Smooth muscle cell of the coronary artery (primary cell): ENCODE measurements at places on chromosomes 2 and 18. TPM values are rescaled to one million over a fixed set of nuclear protein-coding genes. Genes with fewer than 3 reads are reported as not detected.

Gene LAMA1
- 1.4 and 82.3 TPM in 2 replicates for total RNA-seq

Gene DSC2
- total RNA-seq = 0.23 TPM in 1 of 2 replicates, not detected in the other

Gene PLCD4
- total RNA-seq = 2.9 and 4.0 TPM in 2 replicates

Gene ATRAID
- 183 and 253 TPM in 2 replicates for total RNA-seq

Gene PHLPP1
- 2.3 and 5.7 TPM in 2 replicates for total RNA-seq

Gene DOCK10
- 1.3 and 28.9 TPM in 2 replicates for total RNA-seq

Gene POTEF
- not detected in 2 replicates for total RNA-seq

Gene RIT2
- total RNA-seq = not detected in 2 replicates

Gene IL1F10
- total RNA-seq = not detected in 2 replicates

Gene EN1
- 0.08 and 0.35 TPM in 2 replicates for total RNA-seq

Gene CCDC68
- 1.1 and 2.2 TPM in 2 replicates for total RNA-seq

Gene DSC1
- not detected in 2 replicates for total RNA-seq

Gene KCMF1
- total RNA-seq = 39.8 and 57.7 TPM in 2 replicates

Gene ILKAP
- total RNA-seq = 15.4 and 24.5 TPM in 2 replicates

Gene SRD5A2
- total RNA-seq = not detected in 2 replicates

Gene STK36
- total RNA-seq = 10.4 and 34.3 TPM in 2 replicates

Gene GNLY
- not detected in 2 replicates for total RNA-seq

Gene IL1B
- 0.82 and 60.4 TPM in 2 replicates for total RNA-seq

Gene MEIS1
- 29.5 and 44.2 TPM in 2 replicates for total RNA-seq

Gene MAPK4
- total RNA-seq = not detected in 2 replicates

Gene KCNIP3
- total RNA-seq = 0.53 and 2.9 TPM in 2 replicates

Gene RAMP1
- 0.83 and 1.6 TPM in 2 replicates for total RNA-seq

Gene GCKR
- 0.12 and 3.5 TPM in 2 replicates for total RNA-seq

Gene SLC16A14
- 0.47 and 3.2 TPM in 2 replicates for total RNA-seq

Gene RBKS
- total RNA-seq = 1.4 and 3.0 TPM in 2 replicates

Gene SP9
- total RNA-seq = 1.2 TPM in 1 of 2 replicates, not detected in the other

Gene CRYGA
- not detected in 2 replicates for total RNA-seq

Gene ALPG
- not detected in 2 replicates for total RNA-seq

Gene LYG2
- total RNA-seq = not detected in 2 replicates

Gene VAMP5
- 65.5 and 97.5 TPM in 2 replicates for total RNA-seq

Gene AGAP1
- 6.2 and 12.3 TPM in 2 replicates for total RNA-seq

Gene PDE11A
- not detected in 2 replicates for total RNA-seq

Gene ALPI
- not detected in 2 replicates for total RNA-seq

Gene IL36RN
- not detected in 2 replicates for total RNA-seq

Gene BCL11A
- 0.08 and 0.12 TPM in 2 replicates for total RNA-seq
